Neural crest cell (in vitro differentiated cells): ENCODE measurements at places on chromosomes 13 and 19.

GRCh38 chr19:39399668-39400050, 7.0 kb upstream of the ZFP36 start:
- no peak for DNase-seq

DNA sequence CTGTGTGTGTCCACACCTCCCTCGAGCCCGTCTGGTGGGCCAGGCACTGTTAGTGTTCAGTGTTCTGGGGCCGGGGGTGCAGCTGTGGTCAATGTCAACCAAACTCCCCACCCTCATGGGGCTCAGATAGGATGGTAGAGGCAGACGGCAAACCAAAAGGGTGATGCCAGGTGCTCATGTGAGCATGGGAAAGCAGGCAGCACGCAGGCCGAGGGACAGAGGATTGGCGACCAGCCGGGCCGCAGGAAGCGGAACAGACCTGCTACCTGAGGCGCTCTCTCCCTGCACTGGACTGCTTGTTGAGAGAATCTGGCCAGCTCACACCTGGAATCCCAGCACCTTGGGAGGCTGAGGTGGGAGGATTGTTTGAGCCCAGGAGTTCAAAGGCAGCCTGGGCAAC, 29.1 kb downstream of the DHX34 start:
- no peak for DNase-seq

- DNase-seq, result no peak
Measured at GRCh38 chr13:25729201-25729600, 322.6 kb downstream of the SHISA2 start.

- DNase-seq, result peak; percentile 67
Measured at GRCh38 chr19:13978351-13979243, 26.3 kb downstream of the DCAF15 start.

- DNase-seq, result no peak
Measured at GRCh38 chr13:19927117-19927748, 31.3 kb upstream of the ZMYM2 start.

DNA sequence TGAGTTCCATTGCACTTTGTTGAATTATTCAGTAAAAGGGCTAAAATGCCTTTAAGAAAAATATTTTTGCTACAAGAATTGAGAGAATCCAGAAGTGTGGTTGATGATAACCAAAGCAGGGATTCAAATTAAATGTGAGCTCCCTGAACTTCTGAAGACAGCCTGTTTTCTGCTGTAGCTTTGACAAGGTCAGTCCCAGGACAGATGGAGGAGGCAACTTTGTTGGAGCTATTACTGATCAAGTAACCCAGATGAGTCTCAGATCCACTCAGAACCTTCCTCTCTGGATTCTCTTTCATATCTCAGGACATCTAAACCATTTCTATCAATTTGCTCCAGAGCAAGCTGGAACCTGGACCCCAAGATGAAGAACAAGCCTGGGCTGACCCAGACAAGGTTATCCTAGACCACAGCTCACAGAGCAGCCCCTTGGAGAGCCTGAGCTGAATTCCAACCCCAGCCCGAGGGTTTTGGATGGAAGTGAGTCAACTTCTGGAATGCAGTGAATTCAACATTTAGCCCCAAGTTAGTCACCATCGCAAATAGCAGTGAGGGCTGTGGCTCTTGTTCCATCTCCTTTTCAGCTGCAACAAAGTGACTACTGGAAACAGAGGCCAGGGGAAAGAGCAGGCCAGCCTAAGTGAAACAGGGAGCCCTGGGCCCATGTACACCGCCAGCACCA, 137.8 kb upstream of the TSC22D1 start:
- no peak for DNase-seq

DNA sequence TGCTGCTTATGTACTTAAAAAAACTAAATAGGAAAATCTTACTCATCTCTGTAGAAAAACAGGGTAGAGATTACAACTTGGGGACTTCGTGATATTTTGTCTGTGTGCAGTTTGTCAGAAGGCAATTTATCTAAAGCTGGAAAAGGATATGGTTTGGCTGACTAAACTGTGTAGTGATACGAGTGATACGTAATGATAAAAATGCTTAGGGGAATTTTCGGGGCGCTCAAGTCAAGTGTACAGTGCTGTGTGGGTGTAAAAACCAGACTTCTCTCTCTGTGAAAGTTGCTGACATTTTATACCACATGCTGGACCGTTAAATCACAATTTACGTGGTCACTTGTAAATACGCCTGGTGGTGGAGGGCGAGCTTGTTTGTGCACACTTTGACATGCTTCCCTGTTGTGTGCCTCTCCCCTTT, 221.7 kb downstream of the KCNRG start:
- no peak for DNase-seq

GRCh38 chr19:33221638-33222037, 4.0 kb downstream of the SLC7A10 start:
- DNase-seq, result no peak

DNA sequence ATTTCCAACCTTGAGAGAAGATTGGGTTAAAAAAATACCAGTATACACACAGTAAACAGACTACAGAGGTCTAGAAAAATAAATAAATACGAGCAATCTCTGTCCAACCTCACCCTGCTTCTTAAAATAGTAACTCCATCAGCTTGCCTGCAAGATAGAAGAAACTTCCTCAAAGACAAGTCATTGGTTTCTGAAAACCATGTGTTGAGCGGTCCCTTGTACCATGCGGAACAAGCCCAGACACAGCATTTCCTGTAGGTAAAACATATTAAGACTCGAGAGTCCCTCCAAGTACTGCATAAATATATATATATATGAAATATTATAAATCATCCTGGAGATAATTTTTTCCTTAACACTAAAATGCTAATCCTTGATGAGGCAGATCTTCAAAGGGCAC, 157.4 kb downstream of the MZT1 start:
- DNase-seq, result no peak

DNA sequence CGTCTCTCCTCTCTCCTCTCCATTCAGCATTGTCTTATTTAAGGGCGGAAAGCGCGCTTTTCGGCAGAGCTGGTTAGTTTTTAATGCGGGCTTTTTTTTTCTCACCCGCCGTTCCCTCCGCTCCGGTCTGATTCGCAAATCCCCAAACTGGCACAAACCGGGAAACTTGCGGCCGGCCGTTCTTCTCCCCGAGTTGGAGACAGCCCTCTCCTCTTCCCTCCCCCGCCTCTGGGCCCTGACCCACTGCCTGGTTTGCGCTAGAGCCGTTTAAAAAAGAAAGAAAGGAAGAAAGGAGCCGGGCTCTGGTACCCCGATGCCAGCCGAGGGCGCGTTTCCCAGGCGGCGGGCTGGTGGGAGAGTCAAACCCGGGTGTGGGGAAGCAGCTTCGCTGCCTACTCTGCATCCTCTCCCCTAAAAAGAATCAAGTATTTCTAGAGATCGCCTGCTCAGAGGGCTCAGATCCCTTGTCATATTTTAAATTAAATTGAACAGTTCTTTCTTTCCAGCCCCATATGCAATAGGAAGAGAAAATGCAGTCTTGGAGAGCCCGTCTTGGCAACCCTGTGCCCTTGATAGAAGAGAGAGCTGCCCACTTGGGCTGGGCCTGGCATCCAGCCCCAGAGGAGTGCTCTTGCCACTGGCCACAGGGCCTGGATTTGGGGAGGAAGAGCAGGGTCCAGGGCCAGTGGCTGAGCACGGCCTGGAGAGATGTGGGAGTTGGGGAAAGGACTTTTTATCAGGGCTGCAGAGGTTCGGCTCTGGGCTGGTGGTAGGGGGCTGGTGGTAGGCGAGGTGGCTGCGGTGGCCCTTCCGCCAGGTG, 19.0 kb downstream of the NFIX start:
- no peak for DNase-seq

GRCh38 chr13:77511552-77511951, 24.0 kb upstream of the SCEL start:
- DNase-seq, result no peak
